ENCODE measurements at places on chromosomes 6 and 20. TPM values are rescaled to one million over a fixed set of nuclear protein-coding genes. Genes with fewer than 3 reads are reported as not detected.

GRCh38 chr6:106973018-106973835 is 1.3 kb downstream of the CD24 start:
- no peak for DNase-seq

DNA sequence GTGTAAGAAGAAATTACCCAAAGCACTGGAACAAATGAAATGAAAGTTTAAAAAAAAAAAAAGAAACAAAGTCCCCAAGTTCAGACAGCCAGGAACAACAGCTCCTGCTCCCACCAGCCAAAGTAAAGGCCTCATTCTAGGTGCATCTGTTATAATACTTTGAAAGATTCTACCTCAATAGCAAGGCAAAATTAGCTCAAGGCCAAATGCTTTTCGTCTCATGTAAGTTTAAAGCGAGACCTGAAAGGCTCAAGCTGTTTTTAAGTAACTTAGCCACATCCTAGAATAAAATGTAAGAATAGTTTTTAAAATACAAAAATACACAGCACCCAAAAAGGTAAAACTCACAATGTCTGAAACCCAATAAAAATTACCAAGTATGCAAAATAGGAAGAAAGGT is 64.7 kb downstream of the TASP1 start:
- no peak for DNase-seq

- DNase-seq: no peak
These were observed 36.3 kb downstream of the BANF2 start for GRCh38 chr20:17735959-17736621.

DNA sequence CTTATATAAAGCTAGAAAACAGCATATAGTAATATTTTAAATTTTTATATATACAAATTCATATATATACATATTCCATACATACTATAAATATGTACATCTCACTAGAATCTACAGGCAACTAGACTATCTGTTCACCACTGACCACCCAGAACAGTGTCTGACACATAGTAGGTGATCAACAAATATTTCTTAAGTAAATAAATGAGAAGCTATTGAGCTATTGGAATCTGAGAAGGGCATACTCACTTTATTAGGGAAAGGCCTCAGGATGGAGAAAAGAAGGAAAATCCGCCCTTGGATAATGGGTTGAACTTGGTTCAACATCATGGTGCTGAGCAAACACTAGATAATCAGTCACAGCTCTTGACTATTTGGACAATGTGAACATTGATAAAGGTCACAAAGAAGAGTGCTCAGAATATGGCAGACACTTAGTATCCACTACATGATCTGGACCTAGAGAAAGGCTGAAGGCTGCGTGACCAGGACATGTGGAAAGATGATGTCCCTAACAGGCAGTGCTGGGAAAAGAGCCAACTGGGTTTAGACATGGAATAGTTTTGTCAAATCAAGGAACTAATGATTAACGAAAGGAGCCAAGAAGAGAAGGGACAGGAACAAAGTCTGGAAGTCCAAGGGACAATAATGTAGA is 186.1 kb downstream of the TASP1 start:
- no peak for DNase-seq

Gene GPSM3
- total RNA-seq: 4.8 TPM

Gene XKR7
- not detected for total RNA-seq

Gene ZNF391
- total RNA-seq: 0.32 TPM

Gene DEFB124
- not detected for total RNA-seq
